Tibial nerve (tissue), 4 donors: ENCODE measurements at places on chromosomes 3 and 15.

- DNase-seq: no peak
- no peak overlapping the region for H3K27ac ChIP-seq
- H3K4me3 ChIP-seq: no peak overlapping the region
- no peaks in the 10 kb centered on the region for H3K4me1 ChIP-seq
- no peaks in the 10 kb centered on the region for H3K36me3 ChIP-seq
- no peaks in the 10 kb centered on the region for H3K27me3 ChIP-seq
Measured at GRCh38 chr15:35271371-35272043, 186.4 kb upstream of the NANOGP8 start.

DNA sequence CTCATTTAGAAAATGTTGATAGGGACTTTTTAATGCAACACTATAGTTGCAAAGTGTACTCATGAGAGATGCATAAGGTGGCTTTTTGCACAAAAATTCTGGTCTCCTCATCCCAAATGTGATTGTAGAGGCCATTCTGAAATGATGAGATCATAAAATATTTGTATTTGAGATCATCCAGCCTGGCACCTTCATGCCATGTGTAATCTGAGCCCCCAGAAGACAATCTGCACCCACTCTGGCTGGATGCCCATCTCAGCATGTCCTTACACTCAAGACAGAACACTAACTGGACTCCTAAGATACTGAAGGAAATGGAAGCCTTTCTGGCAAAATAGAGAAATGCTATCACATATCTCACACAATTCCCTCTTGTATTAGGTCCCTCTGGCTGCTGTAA lies 49.2 kb downstream of the SLC7A14 start:
- DNase-seq: no peak
- H3K4me3 ChIP-seq: no peak overlapping the region
- no peaks in the 10 kb centered on the region for H3K36me3 ChIP-seq
- no peaks in the 10 kb centered on the region for H3K27me3 ChIP-seq
- H3K27ac ChIP-seq: no peak overlapping the region

GRCh38 chr3:45425237-45425933 lies 37.0 kb downstream of the LARS2 start:
- DNase-seq: no peak
- H3K4me3 ChIP-seq: no peak overlapping the region
- H3K27ac ChIP-seq: no peak overlapping the region
- H3K27me3 ChIP-seq: no peaks in the 10 kb centered on the region
- H3K36me3 ChIP-seq: no peaks in the 10 kb centered on the region

- H3K36me3 ChIP-seq: no peaks in the 10 kb centered on the region
- H3K4me1 ChIP-seq: no peaks in the 10 kb centered on the region
- no peak overlapping the region for H3K4me3 ChIP-seq
- H3K27ac ChIP-seq: peak overlapping the region; percentile 67
- no peaks in the 10 kb centered on the region for H3K27me3 ChIP-seq
- DNase-seq: no peak
Measured at GRCh38 chr15:49083401-49084284, 37.4 kb upstream of the SECISBP2L start.

GRCh38 chr15:58988006-58988785 lies 733 bp downstream of the RNF111 start:
- peak overlapping the region; percentile 93 for H3K4me3 ChIP-seq
- peak; percentile 72 for DNase-seq
- H3K27me3 ChIP-seq: no peaks in the 10 kb centered on the region
- peaks cover 29% of the 10 kb centered on the region for H3K4me1 ChIP-seq
- peak overlapping the region; percentile 90 for H3K27ac ChIP-seq

- no peaks in the 10 kb centered on the region for H3K4me1 ChIP-seq
- no peaks in the 10 kb centered on the region for H3K36me3 ChIP-seq
- no peak for DNase-seq
- H3K27ac ChIP-seq: peak overlapping the region; percentile 93
- H3K27me3 ChIP-seq: no peaks in the 10 kb centered on the region
Measured at GRCh38 chr3:100709842-100710260, 557 bp downstream of the TFG start.

- no peak for DNase-seq
- H3K27ac ChIP-seq: no peak overlapping the region
- H3K4me1 ChIP-seq: no peaks in the 10 kb centered on the region
Measured at GRCh38 chr3:121269389-121269788, 276.4 kb downstream of the POLQ start.

DNA sequence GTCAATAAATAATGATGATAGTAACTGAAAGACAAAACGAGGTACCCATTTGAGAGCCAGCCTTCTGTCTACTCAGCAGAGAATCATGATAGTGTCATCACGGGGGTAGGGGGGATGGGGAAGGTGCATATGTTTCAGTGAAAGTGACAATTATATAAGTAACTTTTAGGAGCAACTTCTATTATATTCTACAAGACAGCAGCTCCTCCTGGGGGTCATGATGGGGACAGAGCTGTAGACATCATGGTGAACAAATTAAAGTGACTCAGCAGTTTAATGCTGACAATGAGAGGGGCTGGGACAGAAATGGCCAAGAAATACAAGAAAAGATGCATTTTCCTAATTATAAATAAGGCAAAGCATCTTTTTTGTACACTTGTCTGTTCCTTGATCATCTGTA lies 11.8 kb downstream of the CAPN3 start:
- H3K27me3 ChIP-seq: no peaks in the 10 kb centered on the region
- H3K27ac ChIP-seq: no peak overlapping the region
- no peaks in the 10 kb centered on the region for H3K4me1 ChIP-seq
- no peaks in the 10 kb centered on the region for H3K36me3 ChIP-seq
- no peak for DNase-seq

GRCh38 chr3:95228416-95228815 lies 1165.6 kb downstream of the NSUN3 start:
- no peak overlapping the region for H3K27ac ChIP-seq
- H3K4me1 ChIP-seq: no peaks in the 10 kb centered on the region
- no peaks in the 10 kb centered on the region for H3K36me3 ChIP-seq
- H3K27me3 ChIP-seq: no peaks in the 10 kb centered on the region
- no peak for DNase-seq

GRCh38 chr15:47570881-47571640 lies 146.2 kb upstream of the SEMA6D start:
- no peak overlapping the region for H3K27ac ChIP-seq
- no peaks in the 10 kb centered on the region for H3K27me3 ChIP-seq
- H3K4me1 ChIP-seq: no peaks in the 10 kb centered on the region
- H3K36me3 ChIP-seq: no peaks in the 10 kb centered on the region
- H3K4me3 ChIP-seq: no peak overlapping the region

GRCh38 chr3:10925436-10926255 lies 66.9 kb upstream of the SLC6A1 start:
- no peaks in the 10 kb centered on the region for H3K4me1 ChIP-seq
- H3K27me3 ChIP-seq: no peaks in the 10 kb centered on the region
- no peak for DNase-seq

GRCh38 chr3:178500631-178501030 lies 35.6 kb upstream of the KCNMB2 start:
- H3K36me3 ChIP-seq: no peaks in the 10 kb centered on the region
- DNase-seq: no peak
- no peaks in the 10 kb centered on the region for H3K27me3 ChIP-seq
- H3K27ac ChIP-seq: no peak overlapping the region
- no peak overlapping the region for H3K4me3 ChIP-seq

GRCh38 chr3:10996345-10997013 lies 3.9 kb downstream of the SLC6A1 start:
- H3K27me3 ChIP-seq: peaks cover 43% of the 10 kb centered on the region
- DNase-seq: no peak
- no peaks in the 10 kb centered on the region for H3K36me3 ChIP-seq
- H3K27ac ChIP-seq: no peak overlapping the region
- H3K4me1 ChIP-seq: no peaks in the 10 kb centered on the region

GRCh38 chr15:46344915-46345314 lies 710.1 kb downstream of the SQOR start:
- no peaks in the 10 kb centered on the region for H3K36me3 ChIP-seq
- H3K4me3 ChIP-seq: no peak overlapping the region
- no peak for DNase-seq

GRCh38 chr3:16236856-16237393 lies 27.8 kb downstream of the DPH3 start:
- peak overlapping the region; percentile 28 for H3K27ac ChIP-seq
- DNase-seq: no peak
- H3K27me3 ChIP-seq: no peaks in the 10 kb centered on the region
- H3K4me3 ChIP-seq: no peak overlapping the region

DNA sequence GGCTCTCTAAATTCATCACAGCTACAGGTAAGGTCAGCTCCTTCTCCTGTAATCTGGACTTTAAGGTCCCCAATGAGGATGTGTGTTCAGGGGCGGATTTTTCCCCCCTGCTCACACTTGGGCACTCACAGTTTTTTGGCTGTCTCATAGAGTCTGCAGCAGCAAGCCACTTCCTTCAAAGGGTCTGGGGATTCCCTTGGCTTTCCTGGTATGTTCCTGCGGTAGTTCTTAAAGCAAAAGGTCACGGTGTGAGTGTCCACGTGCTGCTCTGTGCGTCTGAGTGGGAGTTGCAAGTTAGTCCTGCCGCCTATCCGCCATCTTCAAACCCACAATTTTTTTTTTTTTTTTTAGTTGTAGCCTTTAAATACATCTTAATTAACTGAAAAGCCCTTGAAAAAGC lies 15.4 kb upstream of the CFAP20DC start:
- no peak overlapping the region for H3K27ac ChIP-seq
- no peak overlapping the region for H3K4me3 ChIP-seq
- H3K36me3 ChIP-seq: no peaks in the 10 kb centered on the region
- H3K27me3 ChIP-seq: no peaks in the 10 kb centered on the region

- H3K4me1 ChIP-seq: peaks cover 47% of the 10 kb centered on the region
- no peaks in the 10 kb centered on the region for H3K27me3 ChIP-seq
- H3K27ac ChIP-seq: no peak overlapping the region
- H3K4me3 ChIP-seq: no peak overlapping the region
Measured at GRCh38 chr3:37762698-37763097, 99.0 kb upstream of the CTDSPL start.

DNA sequence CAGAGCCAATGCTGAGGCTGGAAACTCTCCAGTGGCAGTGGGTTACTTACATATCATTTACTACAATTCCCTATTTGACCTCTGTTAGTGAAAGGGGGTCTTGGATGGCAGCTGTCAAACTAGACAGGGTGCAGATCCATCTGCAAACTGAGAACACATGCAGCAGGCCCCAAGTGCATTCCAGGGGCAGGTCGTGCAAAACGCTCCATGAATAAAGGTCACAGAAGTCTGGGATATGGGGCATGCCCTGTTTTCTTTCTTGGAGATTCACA lies 25.0 kb upstream of the RAD18 start:
- H3K4me3 ChIP-seq: no peak overlapping the region
- no peak overlapping the region for H3K27ac ChIP-seq
- H3K27me3 ChIP-seq: no peaks in the 10 kb centered on the region
- H3K36me3 ChIP-seq: peaks cover 32% of the 10 kb centered on the region
- H3K4me1 ChIP-seq: peaks cover 12% of the 10 kb centered on the region

DNA sequence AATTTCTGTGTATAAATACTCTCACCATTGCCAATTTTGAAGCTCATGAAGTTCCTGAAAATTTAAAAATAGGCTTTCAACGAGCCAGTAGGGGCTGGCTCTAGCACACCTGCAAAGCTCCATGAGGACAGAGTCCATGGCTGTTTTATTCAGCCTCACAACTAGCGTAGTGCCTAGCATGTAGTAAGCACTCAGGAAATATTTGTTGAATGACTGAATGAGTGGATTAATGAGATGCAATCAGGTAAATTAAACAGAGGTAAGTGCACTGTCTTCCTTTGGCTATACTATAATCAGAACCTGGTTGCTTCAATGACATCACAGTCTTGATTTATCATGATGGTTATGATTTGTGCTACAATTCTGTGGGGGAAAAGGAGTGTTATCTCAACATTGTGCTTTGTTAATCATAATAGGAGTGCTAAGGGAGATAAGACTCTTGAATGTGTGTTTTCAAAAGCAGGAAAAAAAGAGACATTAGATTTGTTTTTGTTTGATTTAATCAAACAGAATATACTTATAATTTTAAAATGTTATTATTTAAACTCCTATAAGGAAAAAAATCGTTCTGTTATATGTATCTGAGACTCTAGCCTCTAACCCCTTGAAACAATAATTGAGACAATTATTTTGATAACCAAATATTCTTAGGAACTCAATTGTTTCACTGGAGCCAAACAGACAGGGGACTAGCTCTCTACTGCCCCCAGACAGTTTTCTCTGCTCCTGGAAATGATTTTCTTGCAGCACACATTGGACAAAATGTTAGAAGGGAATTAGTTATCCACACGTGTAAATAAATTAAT lies 171.7 kb upstream of the ATP11B start:
- no peaks in the 10 kb centered on the region for H3K36me3 ChIP-seq
- DNase-seq: no peak
- no peaks in the 10 kb centered on the region for H3K4me1 ChIP-seq
- no peak overlapping the region for H3K4me3 ChIP-seq
- H3K27me3 ChIP-seq: no peaks in the 10 kb centered on the region

- no peak overlapping the region for H3K27ac ChIP-seq
- H3K27me3 ChIP-seq: no peaks in the 10 kb centered on the region
- H3K4me1 ChIP-seq: no peaks in the 10 kb centered on the region
- DNase-seq: no peak
Measured at GRCh38 chr3:69205385-69205784, 83.0 kb upstream of the LMOD3 start.

DNA sequence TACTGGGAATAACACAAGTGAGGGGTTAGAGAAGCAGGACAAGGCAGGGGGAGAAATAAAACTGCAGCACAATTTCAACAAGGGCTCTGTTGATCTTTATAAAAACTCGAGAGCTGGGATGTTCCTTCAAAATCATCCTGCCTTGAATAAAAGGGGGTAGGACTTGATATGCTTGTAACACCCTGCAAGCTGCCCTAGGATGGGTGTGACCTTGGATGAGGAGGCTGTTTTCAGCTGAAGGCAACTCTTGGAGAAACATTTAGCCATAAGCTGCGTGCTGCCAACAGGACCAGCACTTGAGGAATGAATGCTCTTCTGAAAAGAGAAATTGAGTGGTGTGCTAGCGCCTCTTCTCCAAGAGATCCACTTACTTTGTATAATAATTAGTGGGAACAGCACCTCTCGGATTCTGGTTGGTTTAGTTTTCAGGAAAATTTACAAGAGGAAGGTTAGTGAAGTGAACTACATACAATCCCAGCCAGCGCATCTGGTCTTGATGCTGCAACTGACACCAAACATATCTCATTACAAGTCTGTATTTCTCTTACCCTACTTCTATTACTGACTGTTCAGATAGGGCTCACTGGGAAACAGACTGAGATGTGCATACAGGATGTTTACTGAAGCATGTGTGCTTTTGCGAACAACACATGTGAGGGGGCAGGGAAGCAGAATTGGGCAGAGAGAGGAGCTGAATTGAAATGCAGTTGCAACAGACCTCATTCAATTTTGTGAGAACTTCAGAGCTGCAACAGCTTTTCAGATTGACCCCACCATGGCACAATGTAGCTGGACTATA lies 643.0 kb upstream of the GOLIM4 start:
- no peak for DNase-seq
- H3K4me3 ChIP-seq: no peak overlapping the region
- H3K36me3 ChIP-seq: no peaks in the 10 kb centered on the region
- no peak overlapping the region for H3K27ac ChIP-seq
- no peaks in the 10 kb centered on the region for H3K4me1 ChIP-seq

DNA sequence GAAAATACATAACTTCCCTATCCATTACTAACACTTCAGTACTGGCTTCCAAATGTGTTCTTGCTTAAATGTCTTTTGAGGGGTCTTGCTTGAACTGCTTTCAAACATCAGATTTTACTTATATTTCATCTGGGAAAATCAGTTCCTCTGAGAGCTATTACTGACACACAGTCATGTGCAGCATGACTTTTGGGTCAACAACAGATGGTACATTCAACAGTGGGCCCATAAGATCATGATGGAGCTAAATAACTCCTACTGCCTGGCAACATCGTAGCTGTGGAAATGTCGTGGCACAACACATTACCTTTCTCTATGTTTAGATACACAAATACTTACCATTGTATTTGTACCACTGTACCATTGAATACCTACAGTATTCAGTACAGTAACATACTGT lies 43.8 kb downstream of the WWTR1 start:
- no peak overlapping the region for H3K4me3 ChIP-seq
- no peaks in the 10 kb centered on the region for H3K36me3 ChIP-seq
- no peak overlapping the region for H3K27ac ChIP-seq

GRCh38 chr3:179743913-179744312 lies 91.1 kb downstream of the USP13 start:
- no peak for DNase-seq
- no peak overlapping the region for H3K4me3 ChIP-seq
